ENCODE measurements at places on chromosomes 6 and 20.

DNA sequence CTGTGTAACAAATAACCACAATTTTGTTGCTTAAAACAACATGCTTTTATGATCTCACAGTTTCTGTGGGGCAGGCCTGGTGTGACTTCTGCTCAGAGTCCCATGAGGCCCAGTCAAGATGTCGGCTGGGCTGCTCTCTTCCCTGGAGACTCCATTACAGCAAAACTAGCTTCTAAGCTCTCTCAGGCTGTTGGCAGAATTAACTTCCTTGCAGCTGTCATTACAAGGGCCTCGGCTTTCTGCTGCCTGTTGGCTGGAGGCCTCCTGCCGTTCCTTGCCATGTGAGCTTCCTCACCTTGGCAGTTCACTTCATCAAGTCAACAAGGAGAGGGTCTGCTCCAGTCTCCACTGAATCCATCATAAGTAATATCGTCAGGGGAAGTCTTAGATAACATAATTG, 659.2 kb downstream of the PRKN start:
- DNase-seq, result no peak

DNA sequence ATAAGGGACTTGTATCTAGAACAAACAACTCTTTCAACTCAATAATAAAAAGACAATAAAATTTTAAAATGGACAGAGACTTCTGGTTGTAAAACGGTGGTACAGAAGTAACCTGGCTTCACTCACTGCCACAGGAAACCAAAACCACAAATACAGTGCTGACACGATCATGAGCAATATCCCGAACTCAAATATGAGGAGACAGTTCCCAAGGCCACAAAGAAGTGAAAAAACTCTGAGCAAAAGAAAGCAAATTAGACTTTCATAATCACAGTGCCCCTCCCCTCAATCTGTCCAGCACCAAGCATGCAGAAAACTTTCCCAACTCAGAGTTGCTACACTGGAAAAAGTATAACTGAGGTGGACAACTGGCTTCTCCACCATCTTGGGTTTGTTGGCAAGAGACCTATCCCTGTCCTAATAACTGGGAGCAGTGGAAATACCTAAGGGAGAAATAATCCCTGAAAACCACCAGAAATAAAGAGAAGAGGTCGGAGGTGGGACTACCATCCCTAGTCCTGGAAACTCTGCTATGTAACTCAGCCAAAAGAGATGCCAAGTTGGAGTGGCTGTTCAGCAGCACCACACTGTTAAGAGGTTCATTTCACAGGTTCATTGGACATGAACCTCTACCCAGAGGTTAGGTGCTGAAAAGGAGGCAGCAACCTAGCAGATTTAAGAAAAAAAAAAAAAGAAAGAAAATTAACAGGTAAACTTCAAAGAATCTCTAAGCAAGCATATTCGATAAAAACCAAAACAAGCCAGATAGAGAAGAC, 55.5 kb downstream of the REV3L start:
- peak; percentile 54 for DNase-seq

DNA sequence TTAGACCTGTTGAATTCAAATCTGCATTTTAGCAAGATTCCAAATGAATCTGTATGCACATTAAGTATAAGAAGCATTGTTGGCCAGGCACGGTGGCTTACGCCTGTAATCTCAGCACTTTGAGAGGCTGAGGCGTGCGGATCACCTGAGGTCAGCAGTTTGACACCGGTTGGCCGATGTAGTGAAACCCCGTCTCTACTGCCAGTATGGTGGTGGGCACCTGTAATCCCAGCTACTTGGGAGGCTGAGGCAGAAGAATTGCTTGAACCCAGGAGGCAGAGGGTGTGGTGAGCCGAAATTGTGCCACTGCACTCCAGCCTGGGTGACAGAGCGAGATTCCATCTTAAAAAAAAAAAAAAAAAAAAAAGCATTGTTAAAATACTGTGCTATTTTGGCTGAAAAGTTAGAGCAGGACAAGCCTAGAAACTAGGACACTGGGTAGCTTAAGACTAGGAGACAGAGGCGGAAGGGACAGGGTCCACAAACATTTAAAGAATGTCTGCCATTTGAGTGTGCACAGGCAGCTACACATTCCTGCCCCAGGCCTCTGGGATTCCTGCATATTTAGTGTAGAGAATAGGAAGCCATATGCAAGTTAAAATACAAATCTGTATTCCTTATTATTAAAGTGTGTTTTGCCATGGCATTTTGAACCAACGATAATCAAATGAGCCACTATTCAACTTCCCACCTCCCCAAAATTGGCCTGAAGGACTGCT, 45.1 kb upstream of the EEF1A1 start:
- DNase-seq, result no peak

DNA sequence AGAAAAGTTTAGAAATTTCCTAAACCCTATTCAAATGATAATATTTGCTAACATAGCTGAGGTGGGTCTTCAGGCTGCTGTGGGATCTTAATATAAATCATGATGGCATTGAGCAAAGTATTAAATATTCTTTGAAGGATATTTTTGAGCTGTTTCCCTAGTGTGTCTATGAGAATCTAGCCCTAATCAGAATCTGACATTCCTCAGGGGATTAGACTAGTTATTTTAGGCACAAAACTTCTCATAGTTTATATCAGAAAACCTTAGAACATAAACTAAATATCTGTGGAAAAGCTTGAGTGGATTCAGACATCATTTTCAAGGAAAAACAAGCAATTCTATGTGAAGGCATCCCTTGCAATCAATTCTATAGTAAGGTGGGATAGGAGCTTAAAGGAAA, 594.5 kb downstream of the RFPL4B start:
- no peak for DNase-seq

- no peak for DNase-seq
Observed at GRCh38 chr6:54716877-54717276, 129.7 kb upstream of the FAM83B start.

DNA sequence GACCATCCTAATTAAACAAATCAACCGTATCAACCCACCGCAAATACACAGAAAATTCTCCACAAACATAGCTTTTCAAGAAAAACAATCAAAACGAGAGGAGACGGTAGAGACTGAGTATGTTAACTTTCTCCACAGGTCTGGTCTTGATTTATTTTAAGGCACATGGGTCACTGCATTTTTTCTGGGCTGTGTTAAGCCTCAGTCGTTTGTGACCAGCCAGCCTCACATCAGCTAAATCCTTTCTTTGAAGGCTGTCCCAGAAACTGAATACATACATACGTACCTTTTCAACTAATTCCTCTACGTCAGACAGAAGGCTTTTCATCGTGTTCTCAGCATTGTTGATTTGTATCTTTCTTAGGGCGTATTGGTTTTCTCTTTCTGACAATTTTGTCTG, 69.4 kb downstream of the LAMA4 start:
- DNase-seq, result no peak

Data from LNCaP clone FGC (cell line).